ENCODE measurements at places on chromosomes 2 and 18.

DNA sequence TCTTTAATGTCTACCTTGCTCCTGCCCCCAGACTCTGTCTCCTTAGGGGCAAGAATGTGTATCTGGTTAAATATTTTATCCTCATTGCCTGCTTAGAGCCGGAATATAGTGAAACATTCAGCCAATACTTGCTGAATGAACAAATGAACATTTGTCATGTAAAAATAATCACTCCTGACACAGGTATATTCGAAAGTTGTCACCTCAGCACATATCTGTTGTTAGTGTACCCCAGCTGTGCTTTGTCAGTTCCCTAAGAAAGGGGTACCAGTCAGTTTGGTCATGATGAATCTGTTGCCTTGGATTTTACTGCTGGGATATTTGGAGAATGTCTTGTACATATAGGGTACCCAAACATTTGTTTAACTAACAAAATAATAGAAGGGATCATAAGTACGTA lies 77.0 kb upstream of the PROKR1 start:
- no peak for DNase-seq

DNA sequence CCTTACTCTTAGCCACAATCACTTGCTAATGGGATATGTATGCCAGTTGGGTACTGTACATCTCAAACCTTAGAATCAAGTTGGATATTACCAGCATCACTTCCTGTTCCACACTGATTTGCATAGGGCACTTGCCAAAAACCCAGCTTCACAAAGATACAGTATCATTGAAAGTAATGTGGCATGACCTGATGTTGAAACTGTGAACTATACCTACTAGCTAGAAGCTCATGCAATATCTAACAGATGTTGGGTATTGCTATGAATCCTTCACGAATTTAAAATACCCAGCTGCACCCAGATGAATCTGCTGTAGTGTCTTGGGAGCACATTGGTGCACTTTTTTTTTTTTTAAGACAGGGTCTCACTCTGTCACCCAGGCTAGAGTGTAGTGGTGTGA lies 6.5 kb upstream of the STAMBP start:
- DNase-seq: no peak

DNA sequence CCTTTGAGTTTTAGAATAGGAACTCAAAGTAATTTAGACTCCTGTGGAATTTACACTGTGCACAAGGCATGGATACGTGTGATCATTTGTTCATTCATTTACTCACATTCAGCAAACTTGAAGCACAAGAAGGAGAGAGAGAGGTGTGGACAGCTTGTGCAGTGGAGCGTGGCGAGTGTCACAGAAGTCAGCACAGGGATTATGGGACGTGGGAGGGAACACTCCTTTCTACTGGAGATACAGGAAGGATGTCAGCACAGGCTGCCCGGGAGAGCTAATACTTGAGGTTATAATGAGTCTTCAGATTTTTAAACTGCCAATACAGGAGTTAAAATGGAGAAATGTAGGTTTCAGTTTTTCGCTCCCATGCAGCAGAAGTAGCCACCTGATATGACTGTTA lies 7.0 kb downstream of the FAM228A start:
- DNase-seq: no peak

GRCh38 chr2:151189125-151189524 lies 72.5 kb downstream of the RBM43 start:
- no peak for DNase-seq

GRCh38 chr2:69926849-69927515 lies 12.1 kb downstream of the MXD1 start:
- no peak for DNase-seq

GRCh38 chr2:196617430-196617829 lies 22.1 kb upstream of the CCDC150 start:
- DNase-seq: no peak

GRCh38 chr2:37287966-37288365 lies 36.7 kb downstream of the PRKD3 start:
- no peak for DNase-seq

GRCh38 chr18:29465526-29465925 lies 1288.6 kb upstream of the CDH2 start:
- no peak for DNase-seq

GRCh38 chr18:25053466-25053865 lies 298.5 kb downstream of the ZNF521 start:
- no peak for DNase-seq

DNA sequence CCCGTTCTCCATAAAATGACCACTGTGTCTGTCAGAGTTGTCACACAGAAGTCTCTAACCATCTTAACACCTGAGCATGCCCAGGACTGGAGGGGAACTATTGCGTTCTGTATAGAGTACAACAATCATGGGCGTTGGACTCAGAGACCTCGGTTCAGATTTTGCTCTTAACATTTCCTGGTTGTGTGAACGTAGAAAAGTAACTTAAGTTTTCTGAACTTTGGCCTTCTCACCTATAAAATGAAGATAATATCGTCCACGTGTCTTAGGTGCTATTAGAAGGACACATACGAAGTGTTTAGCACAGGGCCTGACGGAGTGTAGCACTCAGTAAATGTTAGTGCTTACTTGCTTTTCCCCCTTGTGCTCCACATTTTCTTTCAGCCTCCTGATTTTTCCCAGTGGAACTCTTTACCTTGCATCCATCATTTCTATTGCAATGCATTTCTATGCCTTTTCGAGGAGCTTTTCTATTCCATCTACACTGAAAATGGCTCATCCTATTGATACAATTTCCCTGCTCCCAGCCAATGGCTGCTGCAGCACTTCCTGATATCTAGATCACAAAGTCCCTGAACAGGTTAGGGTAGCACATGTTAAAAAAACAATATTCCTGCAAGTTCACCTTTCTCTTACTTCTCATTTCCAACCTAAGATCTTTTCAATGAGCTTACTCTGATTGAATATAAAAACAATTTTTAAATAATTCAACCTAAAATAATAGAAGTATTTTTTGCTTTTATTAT lies 22.7 kb downstream of the DPP10 start:
- no peak for DNase-seq

- no peak for DNase-seq
Measured at GRCh38 chr2:220496513-220496912, 869.1 kb downstream of the SLC4A3 start.

DNA sequence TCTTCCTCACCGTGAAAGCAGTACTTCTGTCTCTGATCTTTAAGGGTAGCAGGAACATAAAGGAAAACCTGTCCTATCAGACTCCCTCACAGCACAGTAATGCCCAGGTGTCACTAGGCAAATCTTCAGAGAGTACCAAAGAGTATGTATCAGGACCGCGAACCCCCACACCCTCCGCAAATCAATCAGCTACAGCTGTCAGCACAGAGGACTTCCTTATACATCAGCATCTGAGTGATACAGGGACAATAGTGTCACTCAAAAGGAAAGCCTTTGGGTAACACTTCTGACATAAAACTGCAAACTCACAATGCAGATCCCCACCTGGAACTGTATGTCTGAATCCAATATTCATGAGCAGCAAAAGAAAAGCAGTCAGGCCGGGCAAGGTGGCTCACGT lies 2.6 kb downstream of the AFG3L2 start:
- DNase-seq: no peak
